ENCODE measurements at places on chromosomes 3 and 15. TPM values are rescaled to one million over a fixed set of nuclear protein-coding genes. Genes with fewer than 3 reads are reported as not detected.
A peak's percentile ranks its signal among the peaks of the same experiment; 100 is the strongest.

Gene EFHB
- 0.42 TPM for polyA plus RNA-seq

GRCh38 chr15:72155003-72155621 lies 36.9 kb downstream of the SENP8 start:
- DNase-seq = no peak

GRCh38 chr15:40460404-40460803 lies 10.4 kb upstream of the CHST14 start:
- no peak for DNase-seq

Gene VILL
- 5.3 TPM for polyA plus RNA-seq

Gene ATP13A4
- 0.07 TPM for polyA plus RNA-seq

- no peak for DNase-seq
These were observed 8.1 kb upstream of the SPG21 start for GRCh38 chr15:64997745-64998375.

GRCh38 chr3:63470745-63471144 lies 181.7 kb upstream of the SNTN start:
- no peak for DNase-seq

DNA sequence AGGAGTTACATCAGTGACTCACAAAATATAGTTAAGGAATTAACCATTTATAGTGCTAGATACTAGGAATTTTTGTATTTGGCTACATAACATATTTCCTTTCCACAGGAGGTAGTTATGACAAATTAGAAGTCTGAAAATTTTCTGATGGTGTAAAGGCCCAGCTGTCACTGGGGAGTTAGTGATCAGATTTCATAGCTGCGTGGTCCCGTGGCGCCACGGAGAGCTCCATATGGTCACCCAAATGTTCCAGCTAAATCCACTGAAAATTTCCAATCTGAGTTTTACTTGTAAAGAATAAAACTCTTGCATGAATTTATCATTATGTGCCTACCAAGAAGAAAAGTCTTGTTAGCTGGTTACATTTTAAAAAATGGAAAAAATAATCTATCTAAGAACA lies 368.9 kb upstream of the PLSCR5 start:
- DNase-seq = no peak

DNA sequence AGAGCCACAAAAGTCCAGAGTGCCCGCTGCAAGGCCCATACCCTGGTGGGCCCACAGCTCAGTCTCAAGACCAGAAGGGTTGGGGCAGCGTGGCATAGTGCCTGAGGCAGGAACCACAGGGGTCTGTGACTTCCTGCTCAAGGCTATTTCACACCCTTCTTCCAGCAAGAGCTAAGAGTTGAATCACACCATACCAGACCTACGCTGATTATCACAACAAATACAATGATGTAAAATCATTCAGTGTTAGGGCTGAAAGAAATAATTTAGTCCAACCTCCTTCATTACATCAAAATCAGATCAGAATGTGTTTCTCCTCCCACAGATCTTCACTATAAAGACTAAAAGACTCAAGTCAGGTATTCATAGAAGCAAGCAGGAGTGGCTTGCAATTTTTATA lies 27.8 kb upstream of the ST8SIA2 start:
- DNase-seq = no peak

DNA sequence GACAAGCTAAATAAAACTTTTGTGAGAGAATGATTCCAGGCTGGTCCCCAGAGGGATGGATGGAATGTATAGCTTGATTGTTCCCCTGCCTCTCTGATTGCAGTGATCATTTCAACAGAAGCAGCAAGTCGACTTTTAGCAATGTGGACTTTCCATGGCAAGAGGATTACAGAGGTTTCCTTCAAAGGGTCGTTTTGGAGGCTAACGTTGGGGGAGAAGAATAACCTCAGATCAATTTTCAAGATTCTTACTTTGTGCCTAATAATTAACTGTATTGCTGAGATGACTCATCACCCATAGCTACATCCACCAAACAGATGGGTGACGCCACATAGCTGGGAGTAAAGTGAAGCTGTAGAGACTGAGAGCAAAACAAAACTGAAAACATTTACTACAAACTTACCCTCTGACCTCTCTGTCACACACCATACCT lies 79.9 kb downstream of the GTPBP8 start:
- peak; percentile 12 for DNase-seq

Gene CTXN2
- polyA plus RNA-seq = 0.03 TPM

Gene MAGEL2
- not detected for polyA plus RNA-seq

Gene CAPN3
- polyA plus RNA-seq = 4.6 TPM

All from HepG2 (cell line).